Stimulated activated memory B cell treated with anti-CD40 and anti-IgM and Interleukin-4, amounts not matched to agents 10 μg/mL and 1 μg/mL and 100 μg/mL, for 72 hours (primary cell): ENCODE measurements at places on chromosomes 5 and 9.

- no peak for ATAC-seq
Observed at GRCh38 chr5:55636683-55637082, 75.4 kb downstream of the SLC38A9 start.

GRCh38 chr9:98481676-98482075, 226.2 kb upstream of the TBC1D2 start:
- no peak for ATAC-seq

GRCh38 chr5:72394688-72395087, 74.5 kb downstream of the PTCD2 start:
- peak; percentile 59 for ATAC-seq

DNA sequence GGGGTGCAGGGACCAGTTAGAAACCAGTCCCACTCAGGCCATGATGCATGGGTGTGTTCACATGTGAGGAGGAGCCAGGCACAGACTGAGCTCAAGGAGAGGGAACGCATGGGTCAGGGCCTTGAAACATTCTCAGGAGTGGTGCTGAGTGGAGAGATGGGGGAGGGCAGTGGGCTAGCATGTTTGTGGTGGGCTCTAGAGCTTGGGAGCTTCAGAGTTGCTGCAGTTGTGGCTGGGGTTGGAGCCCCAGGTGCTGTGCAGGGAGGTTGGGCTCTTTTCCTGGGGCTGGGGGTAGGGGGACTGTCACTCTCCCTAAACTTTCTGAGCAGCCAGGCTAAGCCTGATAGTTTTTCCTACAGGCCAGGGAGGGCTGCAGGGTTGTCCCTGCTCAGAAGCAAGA, 95.4 kb downstream of the DAB2IP start:
- no peak for ATAC-seq

DNA sequence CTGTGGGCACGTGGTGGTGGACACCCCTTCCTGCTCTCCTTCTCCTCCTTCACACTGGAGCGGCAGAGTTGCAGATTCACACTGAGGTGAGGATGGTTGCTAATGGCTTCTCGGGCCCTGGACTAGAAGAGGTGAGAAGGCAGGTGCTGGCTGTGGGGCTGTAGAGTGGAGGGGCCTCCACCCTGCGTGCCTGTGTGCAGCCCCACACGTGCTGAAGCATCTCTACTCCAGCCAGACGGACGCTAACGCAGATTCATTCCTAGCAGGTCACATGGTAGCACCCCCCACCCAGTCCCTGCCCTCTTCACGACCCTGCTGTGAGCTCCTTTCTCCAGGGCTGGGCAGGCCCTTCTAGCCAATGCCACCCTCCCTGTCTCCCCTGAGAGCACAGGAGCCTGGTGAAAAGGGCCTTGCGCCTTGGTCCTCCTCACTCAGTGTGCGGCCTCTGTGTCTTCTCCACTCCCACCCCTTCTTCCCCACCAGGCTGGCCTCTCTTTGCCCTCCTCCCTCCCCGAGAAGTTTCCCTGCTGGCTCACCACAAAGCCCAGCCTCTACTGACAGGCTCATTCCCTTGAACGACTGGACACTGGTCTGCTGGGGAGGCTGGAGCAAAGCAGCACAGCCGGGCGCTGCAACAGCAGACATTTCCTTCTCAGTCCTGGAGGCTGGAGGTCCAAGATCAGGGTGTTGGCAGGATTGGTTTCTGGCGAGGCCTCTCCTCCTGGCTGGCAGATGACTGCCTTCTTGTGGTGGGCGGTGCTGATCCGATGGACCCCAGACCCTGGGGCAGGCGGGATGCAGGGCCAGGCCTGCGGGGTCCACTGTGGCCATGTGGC, 14.2 kb downstream of the CACNA1B start:
- peak; percentile 14 for ATAC-seq

GRCh38 chr5:113099822-113100221, 123.2 kb downstream of the DCP2 start:
- no peak for ATAC-seq

DNA sequence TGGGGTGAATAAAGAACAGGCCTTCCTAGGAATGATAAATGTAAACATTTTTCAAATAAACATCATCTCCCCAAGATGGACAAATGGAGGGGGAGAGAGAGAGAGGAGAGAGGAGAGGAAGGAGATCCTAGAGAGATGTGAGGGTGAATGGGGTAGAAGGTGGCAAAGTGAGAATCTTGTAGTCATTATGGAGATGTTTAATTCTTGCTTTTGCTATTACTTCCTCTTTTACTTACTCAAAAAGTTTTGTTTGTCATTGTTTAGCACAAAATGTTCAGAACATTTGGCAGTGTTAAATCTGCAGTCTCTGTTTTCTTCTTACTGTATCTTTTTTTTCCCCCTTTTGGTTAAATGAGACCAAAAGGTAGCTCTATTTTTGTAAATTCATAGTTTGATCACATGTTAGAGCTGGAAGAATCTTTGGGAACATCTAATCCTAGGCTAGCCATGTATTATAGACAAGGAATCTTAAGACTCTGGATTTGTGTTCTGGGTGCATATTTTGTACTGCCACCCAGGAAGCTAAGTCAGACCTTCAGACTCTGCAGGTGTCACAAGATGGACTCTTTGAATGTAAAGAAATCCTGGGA, 266.1 kb downstream of the NTRK2 start:
- ATAC-seq: peak; percentile 45

DNA sequence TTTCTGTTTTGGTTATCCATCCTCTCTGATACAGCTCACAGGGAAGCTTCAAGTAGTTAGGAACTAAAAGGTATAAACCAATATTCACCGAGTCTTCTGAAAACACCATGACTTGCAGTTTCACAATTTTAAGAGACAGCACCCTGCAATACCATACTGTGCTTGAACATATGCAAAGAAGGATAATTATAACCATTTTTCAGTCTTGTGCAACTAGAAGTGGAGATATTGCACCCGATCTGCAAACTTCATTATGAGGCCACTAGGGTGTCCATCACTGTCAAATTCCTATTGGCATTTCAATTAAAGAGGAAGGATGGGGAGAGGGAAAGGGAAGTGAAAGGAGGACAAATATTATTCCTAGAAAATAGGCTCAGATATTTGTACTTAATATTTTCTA, 32.4 kb upstream of the CEP120 start:
- no peak for ATAC-seq

GRCh38 chr9:91730806-91731205, 219.2 kb downstream of the ROR2 start:
- ATAC-seq: no peak

GRCh38 chr5:64384765-64385164, 121.0 kb upstream of the RGS7BP start:
- peak; percentile 34 for ATAC-seq

DNA sequence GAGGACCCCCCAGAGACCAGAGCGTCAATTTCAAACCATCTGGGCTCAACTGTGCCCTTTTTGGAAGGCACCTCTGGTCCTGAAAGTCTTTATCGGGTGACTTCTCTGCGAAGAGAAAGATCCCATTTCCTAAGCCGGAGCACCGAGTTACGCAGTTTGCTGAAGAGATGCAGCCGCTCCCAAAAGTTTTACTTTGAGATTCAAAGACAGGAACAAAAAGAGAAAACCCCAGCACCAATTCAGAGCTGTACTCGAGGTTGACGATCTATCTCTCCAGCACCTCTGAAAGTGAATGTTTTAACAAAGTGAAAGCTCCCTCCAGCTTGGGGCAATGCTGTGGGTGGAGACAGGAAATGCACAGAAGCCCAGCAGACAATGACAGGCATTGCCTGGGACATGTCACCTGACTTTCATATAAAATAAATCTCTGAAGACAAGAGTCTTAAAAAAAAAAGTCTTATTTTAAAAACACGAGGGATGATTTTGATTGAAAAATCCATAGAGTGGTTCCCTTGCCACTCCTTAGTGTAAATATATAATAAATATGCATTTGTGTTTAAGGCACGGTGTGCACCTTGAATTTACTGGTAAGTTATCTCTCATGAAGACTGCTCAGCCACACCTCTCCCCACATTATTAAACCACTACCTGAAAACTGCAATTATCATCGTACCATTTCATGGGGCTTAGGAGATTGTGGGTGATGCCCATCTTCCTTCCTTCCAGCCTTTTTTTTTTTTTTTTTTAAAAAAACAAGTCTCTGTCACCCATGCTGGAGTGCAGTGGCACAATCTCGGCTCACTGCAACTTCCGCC, 79.9 kb downstream of the FNBP1 start:
- ATAC-seq: peak; percentile 97

DNA sequence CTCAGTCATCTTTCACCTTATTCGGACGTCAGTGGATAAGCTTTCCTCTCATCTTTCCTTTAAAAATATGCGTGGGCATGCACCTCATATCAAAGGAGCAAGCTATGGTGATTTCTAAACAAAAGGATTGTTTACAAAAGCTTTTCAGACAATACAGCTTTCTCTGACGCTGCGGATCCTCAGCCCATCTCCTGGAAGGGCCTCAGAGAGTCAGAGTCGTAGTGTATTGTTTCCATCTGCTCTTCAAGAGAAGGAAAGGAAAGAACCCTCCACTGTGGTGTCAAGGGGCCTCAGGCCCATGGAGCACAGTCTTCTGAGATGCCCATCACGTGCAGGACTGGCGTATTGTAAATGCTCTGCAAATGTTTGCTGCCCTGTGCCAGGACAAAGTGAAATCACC, 163.4 kb upstream of the MAP1B start:
- ATAC-seq: no peak

GRCh38 chr9:77946969-77947620, 84.5 kb downstream of the GNAQ start:
- no peak for ATAC-seq

GRCh38 chr9:122248448-122248865, 16.2 kb downstream of the RBM18 start:
- no peak for ATAC-seq

DNA sequence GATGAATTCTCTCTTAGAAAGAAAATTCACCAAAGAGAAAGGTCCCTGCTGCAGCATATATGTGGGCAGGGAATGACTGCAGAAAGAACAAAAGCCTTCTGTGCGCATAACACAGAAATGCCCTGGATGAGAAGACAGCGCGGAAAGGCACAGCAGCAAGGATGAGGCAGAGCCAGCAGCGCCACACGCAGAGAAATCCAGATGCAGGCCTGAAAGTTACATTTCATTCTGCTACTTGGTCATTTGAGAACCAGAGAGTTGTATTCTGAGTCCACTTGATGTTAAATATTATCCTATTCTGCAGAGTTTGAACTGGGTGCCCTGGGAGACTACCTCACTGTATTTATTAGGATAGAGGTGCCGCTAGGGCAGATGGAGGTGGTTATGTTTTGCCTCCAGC, 68.5 kb downstream of the GLDC start:
- no peak for ATAC-seq

DNA sequence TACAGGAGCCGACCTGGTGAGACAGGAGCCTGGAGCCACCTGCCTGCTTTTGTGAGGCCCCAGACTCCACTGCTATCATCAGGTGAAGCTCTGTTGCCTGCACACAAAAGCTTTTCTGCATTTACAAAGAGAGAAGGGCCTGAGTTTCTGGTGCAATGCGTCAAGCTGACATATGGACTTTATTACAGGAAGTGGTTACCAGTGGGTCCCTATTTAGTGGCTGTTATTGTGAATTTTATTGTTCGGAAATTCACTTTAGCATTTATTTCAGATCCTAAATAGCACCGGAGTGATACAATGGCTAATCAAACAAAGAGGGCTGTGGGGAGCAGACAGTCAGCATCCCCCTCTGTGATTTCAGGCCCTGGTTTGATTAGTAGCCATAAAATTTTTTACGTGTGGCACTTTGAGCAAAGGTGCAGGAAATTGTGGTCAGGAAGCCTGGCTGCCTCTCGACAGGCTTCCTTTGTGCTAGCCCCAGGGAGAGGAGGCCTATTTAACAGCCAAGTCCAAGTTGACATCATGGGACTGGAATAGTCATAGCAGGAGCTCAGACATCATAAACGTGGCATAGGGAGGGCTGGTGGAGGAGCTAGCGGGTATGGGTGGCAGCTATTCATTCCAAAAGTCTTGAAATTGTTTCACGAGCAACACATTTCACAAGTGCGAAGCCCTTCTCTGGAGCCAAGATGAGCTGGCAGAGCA, 8.4 kb downstream of the TGFBI start:
- ATAC-seq: peak; percentile 65

GRCh38 chr9:124505006-124505900, 1.9 kb downstream of the NR5A1 start:
- ATAC-seq: peak; percentile 7

DNA sequence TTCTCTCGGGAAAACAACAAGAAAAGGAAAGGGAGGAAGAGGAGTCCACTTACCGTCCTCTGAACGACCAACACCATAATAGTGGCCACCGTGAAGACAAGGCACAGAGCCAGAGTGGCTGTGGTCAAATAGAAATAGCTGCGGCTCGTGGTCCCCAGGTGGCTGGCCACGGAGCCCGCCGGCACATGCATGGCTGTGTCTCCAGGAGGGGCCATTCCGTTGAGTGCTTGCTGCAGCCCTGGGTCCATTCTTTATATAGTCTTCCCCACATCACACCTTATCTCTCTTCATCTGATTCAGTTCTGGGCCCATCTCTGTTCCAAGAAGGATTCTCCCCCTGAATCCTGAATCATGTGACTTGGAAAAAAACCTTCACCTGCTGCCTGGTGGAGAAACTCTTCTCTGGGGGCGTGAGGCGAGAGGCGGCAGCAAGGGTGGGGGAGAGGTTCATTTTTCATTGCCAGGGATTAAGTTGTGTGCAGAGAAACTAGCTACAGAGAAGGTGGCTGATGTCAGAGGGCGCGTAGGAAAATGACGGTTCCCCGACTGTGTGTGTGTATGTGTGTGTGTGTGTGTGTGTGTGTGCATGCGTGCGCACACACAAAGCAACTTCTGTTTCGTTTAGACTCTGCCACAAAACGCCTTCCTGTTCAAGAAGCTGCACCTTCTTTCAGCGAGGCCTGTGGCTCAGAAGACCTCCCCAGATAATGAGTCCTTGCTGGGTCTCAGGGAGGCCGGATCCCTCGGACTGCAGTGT, at the start of gene TNFSF8:
TNFSF8 (minus strand) TSS at position 536 of the 757 bp plus-strand sequence; CDS start at position 248, 288 bp downstream.
- peak; percentile 84 for ATAC-seq

DNA sequence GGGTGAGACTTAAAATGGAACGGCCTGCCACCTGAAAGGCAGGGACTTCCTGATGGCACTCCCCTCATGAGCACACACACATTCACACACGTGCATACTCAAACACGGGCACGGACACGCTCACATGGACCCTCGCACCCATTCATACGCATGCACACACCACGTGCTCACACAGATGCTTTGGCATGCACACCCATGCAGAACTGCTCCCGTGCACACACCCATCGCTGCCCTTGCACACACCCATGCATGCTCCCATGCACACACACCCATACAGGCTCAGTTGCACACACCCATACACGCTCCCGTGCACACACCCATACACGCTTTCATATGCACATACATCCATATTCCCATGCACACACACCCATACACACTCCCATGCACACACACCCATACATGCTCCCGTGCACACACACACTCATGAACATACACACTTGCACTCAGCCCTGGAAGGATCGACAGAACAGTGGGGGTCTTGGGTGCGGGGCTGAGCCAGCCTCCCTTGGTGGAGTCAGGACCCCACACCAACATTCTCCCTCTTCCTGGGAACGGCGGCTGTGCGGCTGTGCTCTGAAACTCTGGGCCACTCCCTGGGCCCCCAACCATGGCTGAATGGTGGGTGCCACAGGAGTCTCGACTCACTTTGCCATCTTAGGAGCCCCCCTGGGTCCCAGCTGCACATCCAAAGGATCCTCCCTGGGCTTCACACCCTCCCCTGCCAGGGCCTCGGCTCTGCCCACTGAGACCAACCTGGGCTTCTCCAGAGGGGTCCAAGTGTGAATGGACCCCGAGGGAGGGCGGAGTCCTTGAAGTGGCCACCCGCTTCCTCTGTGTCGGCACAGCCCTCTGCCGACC, 115.2 kb downstream of the RXRA start:
- no peak for ATAC-seq
